H9 (cell line): ENCODE measurements at places on chromosomes 11 and 22. TPM values are rescaled to one million over a fixed set of nuclear protein-coding genes. Genes with fewer than 3 reads are reported as not detected.
A peak's percentile ranks its signal among the peaks of the same experiment; 100 is the strongest.

GRCh38 chr11:10619131-10619680 lies 50.7 kb upstream of the LYVE1 start:
- DNase-seq, result no peak

DNA sequence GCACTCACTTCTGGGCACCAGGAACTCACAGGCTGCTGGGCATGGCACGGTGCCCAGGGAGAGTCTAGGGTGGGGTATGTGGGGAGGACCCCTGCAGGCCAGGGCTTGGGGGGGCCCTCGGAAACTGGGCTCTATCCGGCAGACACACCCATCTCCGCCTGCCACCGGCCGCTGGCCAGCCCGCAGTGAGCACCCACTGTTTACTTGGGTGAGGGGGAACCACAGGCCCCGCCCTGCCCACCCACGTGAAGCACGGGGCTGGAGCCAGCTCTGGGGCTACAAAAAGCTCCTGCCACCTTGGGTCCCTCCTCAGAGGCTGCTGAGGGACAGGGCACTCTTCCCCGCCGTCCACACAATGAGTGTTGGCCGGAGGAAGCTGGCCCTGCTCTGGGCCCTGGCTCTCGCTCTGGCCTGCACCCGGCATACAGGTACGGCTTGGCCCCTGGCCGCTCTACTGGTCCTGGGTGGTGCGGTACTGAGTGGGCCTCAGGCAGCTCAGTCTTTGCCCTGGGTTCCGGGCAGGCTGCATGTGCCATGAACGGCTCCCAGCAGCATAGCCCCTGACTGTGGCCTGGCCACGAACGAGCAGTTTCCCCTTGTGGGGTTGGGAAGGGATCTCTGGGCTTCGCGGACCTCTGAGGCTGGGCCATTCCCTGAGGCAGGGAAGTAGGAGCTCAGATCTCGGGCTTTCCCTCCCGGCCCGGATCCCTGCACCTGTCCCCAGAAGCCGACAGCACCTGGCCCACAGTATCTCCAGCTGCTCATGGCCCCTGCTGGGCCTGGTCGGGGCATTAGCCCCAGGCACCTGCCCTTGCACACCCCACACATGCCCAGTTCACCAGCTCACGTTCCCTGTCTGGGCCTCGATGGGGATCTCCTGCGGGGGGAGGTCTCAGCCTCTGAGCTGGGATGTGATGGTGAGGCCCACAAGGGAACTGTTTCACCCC lies at the start of gene MUC5AC:
MUC5AC (plus strand) TSS at position 309 of the 947 bp plus-strand sequence; CDS start at position 356, 47 bp downstream.
- peak; percentile 25 for DNase-seq

GRCh38 chr11:116986521-116987105 lies 111.6 kb downstream of the SIK3 start:
- DNase-seq, result no peak

GRCh38 chr11:2102132-2102882 lies 36.9 kb downstream of the IGF2 start:
- DNase-seq, result no peak

DNA sequence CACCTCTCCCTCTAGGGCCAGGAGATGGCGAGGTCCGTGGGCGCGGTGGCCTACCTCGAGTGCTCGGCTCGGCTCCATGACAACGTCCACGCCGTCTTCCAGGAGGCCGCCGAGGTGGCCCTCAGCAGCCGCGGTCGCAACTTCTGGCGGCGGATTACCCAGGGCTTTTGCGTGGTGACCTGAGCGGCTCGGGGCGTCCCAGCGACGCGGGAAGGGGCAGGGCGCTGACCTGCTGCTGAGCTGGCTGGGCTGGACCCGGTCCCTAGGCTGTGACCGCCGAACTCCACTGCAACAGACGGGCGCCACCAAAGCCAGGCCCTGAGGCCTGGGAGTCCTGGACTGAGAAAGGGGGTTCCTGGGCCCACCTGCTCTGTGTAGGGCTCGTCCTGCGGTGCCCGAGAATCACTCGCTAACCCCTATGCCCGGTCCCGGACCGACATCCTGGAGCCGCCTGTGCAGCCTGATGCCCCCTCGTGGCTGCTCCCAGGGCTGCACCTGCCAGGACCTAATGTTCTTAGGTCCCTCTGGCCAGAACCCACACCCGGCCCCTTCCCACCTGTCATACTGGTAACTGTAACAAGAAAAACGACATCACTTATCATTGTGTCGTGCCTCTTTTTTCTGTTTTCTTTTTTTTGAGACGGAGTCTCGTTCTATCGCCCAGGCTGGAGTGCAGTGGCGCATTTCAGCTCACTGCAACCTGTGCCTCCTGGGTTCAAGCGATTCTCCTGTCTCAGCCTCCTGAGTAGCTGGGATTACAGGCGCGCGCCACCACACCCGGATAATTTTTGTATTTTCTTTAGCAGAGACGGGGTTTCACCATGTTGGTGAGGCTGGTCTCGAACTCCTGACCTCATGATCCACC lies 15.0 kb downstream of the RHOD start:
- peak; percentile 94 for DNase-seq

DNA sequence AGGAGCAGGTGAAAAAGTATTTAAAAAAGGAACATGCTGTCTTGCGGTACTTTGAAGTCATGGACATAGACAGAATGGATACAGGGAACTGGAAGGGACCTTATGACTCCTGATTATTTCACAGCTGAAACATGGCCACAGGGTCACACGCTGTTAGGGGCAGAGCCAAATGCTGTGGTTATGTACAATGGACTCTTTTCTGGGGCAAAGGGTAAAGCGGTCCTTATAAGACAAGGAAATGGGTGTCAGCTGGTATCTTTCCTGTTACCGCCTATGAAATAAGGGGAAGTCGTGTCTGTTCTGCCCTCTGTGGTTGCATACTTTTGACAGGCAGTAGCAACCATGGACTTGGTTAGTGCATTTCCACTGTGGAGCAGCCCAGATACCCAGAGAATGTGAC lies 12.8 kb upstream of the ST14 start:
- DNase-seq, result no peak

- no peak for DNase-seq
These were observed 232.2 kb downstream of the DDX10 start for GRCh38 chr11:108897071-108897481.

ADM gene
- 99.1 and 106 TPM in 2 replicates for total RNA-seq

MMP12 gene
- not detected in 2 replicates for total RNA-seq

FAM83F gene
- total RNA-seq, result 17.4 and 19.6 TPM in 2 replicates

DBX1 gene
- 0.15 TPM in 1 of 2 replicates, not detected in the other for total RNA-seq

IFITM2 gene
- total RNA-seq, result 421 and 425 TPM in 2 replicates

OR2AG1 gene
- total RNA-seq, result not detected in 2 replicates

EXPH5 gene
- 3.1 and 4.0 TPM in 2 replicates for total RNA-seq

OR56B1 gene
- total RNA-seq, result not detected in 2 replicates

LTBP3 gene
- 10.6 and 12.1 TPM in 2 replicates for total RNA-seq
